Heart left ventricle (tissue), 16 donors: ENCODE measurements at places on chromosomes 5 and 9. TPM values are rescaled to one million over a fixed set of nuclear protein-coding genes. Genes with fewer than 3 reads are reported as not detected.
A peak's percentile ranks its signal among the peaks of the same experiment; 100 is the strongest.

SLC25A2 gene
- total RNA-seq, result not detected

DNA sequence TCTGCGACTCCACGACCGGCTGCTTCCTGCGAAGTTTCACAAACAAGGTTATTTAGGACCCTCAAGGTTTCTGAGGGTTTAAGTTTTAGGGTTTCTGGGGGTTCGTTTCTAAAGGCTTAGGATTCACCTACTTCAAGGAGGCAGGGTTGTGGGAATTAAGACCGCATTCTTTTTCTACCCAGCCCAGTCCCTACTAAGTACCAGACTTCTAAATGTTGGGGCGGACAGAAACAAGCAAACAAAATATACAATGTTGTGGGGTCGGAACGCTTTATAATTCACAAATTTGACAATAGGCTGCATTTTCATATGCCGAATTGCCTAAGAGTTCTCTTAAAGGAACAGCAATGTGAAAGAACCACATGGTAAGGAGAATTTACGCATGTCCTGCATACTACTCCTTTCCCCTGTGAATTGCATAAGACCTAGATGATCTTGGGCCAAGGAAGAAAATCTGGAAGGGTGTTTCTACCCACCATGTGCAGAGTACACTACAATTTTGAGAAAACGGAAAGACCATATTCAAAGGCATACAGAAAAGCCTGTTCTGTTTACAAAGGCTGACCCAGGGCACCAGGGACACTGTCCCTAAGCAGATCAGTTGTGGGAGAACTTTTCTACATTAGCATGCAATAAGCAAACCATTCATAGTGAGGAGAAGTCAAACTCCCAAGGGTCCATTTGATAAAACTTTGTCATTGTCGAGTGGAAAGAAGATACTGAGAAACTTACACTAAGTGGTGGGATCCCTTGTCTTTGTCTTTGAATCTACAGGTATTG is 457.3 kb downstream of the RAB3C start:
- no peak for DNase-seq

NDST1 gene
- total RNA-seq, result 68.5 TPM

MRPS2 gene
- total RNA-seq, result 95.2 TPM

DNA sequence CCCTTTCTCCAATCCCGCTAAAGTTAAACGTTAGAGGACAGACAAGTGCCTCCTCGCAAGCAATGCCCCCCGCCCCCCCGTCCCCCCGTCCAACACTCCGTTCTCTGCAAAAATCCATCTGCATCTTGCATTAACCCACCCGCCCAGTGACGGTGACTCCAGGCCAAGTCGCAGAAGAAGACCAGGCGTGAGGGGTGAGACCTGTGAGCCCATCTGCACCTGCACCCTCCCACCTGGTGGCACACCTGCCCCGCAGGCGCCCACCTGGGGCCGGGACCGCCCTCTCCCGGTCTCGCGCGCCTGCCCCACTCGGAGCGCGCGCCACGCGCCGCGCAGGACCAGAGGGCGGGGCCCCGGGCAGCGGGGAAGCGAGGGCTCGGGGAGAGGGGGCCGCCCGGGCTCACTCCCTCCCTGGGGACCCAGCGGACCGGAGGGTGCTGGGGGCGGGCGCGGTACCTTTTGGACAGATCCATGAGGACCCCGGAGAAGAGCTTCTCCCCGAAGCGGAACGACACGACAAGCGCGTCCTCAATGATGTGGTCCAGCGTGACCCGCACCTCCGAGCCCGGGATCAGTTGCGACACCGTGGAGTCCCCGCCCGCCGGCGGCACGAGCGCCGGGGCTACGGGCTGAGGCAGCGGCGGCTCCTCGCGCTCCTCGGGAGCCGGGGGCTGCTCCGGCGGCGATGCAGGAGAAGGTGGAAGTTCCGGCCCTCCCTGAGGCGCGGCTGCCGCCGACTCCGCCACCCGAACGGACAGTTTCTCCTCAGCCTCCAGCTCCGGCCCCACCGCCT is 705 bp downstream of the PWWP2A start:
- DNase-seq, result peak; percentile 53

LRRC8A gene
- total RNA-seq, result 29.8 TPM

GRCh38 chr5:71809446-71809845 is 90.4 kb downstream of the CARTPT start:
- DNase-seq, result no peak

GRCh38 chr5:109028608-109029299 is 281.1 kb downstream of the FER start:
- no peak for DNase-seq

- DNase-seq, result no peak
These were observed 102.3 kb upstream of the LARP1 start for GRCh38 chr5:154652746-154653417.

DNA sequence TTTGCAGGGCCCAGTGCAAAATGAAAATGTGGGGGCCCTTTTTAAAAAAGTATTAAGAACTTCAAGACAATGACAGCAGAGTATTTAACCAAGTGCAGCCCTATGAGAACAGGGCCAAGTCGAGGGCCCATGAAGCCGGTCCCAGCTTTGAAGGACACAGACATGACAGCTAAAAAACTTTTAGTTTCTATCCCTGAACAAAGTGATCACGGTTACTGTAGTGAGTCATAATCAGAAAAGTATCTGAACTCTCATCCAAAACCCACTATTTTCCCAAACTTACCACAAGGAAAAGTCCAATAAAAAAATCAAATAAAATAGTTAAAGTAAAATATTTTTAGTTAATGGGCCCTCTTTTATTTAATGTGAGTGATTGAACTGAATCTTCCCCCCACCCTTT is 126.0 kb downstream of the MEF2C start:
- no peak for DNase-seq

DNA sequence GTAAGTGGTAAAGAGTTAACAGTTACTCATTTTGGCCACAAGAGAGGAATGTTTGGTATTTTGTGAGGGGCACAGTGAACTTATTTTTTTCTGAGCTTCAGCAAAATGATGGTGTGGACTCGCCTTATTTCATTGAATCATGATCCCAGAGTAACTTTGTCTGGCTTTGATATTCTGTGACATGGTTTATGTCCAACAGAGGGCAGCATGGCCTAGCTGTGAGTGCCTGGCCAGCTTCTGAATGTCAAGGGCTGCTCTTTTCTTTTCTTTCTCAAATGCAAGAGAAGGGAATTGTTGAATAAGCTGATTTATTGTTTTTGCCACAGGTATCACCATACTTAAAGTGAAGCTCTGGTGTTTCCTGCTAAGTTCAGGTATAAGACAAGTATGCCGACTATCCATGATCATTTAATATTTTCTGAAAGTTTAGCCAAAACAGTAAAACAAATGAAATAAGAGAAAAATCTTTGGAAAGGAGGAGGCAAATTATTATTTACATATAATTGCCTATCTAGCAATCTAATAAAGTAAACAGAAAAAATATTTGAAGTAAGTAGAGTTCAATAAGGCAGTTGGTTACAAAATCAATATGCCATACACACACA is 31.7 kb downstream of the MRPL22 start:
- peak; percentile 28 for DNase-seq

SHISAL2B gene
- total RNA-seq, result not detected

- no peak for DNase-seq
These were observed 197.4 kb downstream of the FER start for GRCh38 chr5:108945094-108945493.

DNA sequence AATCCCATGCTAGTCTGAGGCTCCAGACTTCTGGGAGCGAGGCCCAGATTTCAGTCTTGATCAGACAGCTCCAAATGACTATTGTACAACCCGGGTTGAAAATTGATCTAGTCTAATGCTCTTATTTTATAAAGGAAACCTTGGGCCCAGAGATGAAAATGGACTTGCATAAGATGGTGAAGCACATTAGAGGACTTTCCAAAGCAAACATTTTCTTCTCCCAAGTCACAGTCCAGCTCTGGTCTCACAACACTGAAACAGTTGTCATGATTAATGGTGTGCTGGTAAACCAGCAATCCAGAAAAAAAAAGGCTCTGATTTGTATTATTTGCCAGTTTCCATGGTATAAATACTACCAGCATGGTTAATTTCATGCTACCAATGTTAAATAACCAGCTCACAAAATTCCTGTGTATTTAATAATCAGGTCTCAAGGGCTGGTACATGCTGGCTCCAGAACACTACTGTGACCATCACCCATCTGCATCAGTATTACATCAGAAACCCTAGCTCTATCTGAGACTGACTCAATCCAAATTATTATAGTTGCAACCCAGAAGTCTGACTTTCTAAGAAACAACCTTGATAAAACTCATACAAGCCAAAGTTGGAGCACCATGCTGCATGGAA is 32.5 kb upstream of the ABLIM3 start:
- DNase-seq, result no peak
